ENCODE measurements at places on chromosomes 3 and 15.
A peak's percentile ranks its signal among the peaks of the same experiment; 100 is the strongest.

GRCh38 chr15:31486506-31486905 lies 159.9 kb downstream of the KLF13 start:
- DNase-seq = no peak

GRCh38 chr3:117480972-117481371 lies 771.4 kb downstream of the TUSC7 start:
- DNase-seq = no peak

DNA sequence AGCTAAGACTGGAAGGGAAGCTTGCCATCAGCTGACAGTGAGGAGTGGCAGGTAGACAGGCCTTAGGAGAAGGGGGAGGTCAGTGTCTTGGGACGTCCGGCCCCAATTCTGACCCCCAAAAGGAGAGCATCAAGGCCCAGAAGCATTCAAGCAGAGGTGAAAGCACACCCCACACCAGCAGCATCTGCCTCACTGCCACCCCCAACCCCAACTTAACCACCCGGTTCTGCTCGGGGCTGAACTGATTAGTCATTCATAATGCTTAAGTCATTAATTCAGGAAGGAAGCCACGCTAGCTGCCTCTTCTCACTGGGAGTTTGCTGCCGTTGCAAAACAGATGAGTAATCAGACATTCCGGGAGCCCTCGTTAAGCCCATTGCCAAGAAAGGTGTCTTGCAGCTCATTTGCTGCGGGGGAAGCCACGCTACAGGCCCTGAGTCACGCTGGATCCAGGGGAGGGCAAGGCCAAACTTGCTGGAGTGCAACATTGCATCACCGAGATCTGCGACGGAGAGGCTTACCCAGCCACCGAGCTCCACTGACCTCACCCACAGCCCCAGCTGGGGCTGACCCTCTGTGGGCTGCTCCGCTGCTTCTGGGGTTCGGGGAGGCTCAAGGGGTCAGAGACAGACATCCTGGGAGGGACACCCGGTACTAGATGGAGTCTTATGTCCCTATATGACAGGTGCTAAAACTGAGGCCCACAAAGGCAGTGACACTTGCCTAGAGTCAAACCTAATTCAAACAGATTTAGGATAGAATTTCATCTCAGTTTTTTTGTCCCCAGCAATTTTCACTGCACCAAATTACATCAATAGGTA lies 46.4 kb upstream of the HES1 start:
- DNase-seq = no peak

DNA sequence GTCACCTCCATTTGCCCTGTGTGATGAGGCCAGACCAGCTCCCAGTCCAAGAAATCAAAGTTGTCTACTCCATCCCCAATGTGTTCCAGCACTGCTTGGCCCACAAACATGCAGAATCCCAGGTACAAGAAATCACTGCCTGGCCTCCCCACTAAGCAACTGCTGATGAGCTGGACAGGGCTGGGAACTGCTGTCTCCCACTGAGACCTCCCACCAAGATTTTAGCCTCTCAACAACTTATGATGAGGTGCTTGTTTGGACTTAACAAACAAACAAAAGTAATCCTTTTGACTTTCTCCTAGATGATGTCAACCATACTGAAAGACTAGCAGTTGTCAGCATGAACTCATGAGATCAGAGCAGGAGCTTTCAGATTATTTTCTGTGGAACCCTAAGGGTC lies 260.1 kb upstream of the UBE2E2 start:
- DNase-seq = no peak

DNA sequence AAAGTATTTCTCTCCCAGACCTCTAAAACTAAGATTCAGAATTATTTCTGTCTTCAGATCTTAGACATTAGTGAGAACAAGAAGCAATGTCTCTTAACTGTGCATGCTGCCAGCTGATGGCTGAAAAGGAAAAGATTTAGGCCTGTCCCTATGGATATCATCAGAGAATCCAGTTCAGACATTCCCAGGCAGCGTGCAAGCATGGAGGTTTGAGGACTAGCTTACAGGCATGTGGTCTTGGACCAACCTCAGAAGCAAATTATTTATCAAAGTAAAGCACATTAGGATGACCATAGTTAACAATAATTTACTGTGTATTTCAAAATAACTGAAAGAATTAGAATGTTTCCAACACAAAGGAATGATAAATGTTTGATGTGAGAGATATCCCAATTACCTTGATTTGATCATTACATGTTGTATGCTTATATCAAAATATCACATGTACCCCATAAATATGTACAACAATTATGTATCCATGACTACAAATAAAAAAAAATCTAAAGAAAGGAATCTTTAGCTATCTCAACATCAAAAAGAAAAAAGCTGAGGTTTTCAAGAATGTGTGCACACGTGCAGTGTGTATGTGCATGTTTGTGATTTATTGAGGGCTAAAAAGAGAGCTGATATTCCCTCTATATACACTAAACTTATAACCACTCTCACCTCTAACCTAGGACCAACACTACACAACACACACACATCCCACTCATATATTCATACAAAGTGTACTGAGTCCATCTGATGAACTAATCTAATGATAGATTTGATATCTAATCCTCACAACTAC lies 108.9 kb upstream of the THBS1 start:
- DNase-seq = no peak

DNA sequence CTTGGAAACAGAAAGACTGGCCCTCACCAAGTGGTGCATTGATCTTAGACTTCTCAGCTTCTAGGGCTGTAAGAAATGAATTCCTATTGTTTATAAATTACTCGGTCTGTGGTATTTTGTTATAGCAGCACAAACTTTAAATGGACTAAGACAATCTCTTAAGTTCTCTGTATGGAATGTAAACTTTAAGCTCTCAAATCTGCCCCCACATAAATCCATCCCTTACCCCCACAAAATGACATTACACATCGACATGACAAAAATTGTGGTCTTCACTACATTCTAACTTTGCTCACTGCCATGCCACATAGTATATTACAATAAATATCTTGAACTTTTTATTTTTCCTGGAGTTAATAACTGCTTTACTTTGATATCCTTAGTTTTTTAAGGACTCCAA lies 121.3 kb downstream of the MYLK start:
- DNase-seq = no peak

GRCh38 chr15:70245932-70246622 lies 148.4 kb upstream of the TLE3 start:
- DNase-seq = no peak

DNA sequence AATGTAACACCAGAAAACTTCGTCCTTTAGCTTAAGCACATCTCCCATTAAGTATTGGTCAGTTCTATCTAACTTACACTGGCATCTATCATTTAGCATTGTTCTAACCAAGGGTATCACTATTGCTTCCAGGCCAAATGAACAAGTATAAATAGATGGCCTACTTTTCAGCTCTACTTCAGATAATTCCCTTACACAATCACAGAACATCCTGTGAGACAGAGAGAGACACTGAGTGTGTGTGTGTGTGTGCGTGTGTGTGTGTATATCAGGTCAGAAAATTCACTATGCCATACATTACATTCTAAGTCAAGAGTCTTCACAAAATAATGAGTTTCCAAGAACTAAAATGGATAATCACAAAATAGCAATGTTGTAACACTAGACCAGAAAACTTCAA lies 39.1 kb downstream of the SCAPER start:
- no peak for DNase-seq

GRCh38 chr3:172279974-172280373 lies 168.3 kb downstream of the GHSR start:
- no peak for DNase-seq

- DNase-seq = no peak
These were observed 24.1 kb downstream of the SLC24A5 start for GRCh38 chr15:48144889-48145288.

DNA sequence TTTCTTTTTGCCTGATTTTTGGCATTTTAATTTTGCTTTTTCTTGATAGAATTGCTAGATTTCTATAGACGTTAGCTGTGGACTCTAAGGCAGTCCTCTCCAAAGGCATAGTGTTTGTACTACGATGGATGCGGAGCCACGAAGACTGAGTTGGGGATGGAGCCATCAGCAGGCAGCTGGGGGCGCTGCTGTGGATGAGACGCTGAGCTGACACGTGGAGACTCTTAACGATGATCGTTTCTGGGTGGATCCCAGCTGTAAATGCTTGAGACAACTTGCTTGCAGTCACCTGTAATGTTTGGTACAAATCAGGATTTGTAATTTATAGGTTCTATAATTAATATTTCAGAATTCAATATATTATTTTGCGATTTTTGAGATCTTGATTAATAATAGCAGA lies 13.3 kb upstream of the PPP1R2 start:
- DNase-seq = no peak

GRCh38 chr15:47820747-47821319 lies 103.5 kb downstream of the SEMA6D start:
- DNase-seq = no peak

- peak; percentile 35 for DNase-seq
These were observed 6.0 kb downstream of the MUC13 start for GRCh38 chr3:124928333-124929202.

DNA sequence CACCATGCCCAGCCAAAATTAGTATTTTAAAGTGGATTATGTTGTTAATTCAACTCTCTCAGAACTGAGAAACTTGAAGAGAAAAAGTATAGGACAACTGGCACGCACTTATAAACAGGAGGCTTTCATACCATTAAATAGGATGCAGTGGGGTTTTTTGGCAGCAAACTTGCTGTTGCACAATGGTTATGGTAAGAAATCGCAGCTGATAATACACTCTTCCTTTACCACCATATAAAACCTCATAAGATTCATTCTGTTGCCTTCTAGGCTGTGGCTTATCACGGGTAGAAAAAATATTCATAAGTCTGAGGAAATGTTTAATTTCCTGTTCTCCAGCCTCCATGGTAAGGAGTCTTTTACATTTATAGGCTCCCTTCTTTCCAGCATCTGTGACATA lies 95.3 kb downstream of the TMCO5A start:
- no peak for DNase-seq

- no peak for DNase-seq
These were observed 724.4 kb upstream of the ARRDC4 start for GRCh38 chr15:97236140-97236539.

- no peak for DNase-seq
These were observed 1.3 kb downstream of the SACM1L start for GRCh38 chr3:45690336-45691035.

- DNase-seq = no peak
These were observed 360.5 kb downstream of the EPHA3 start for GRCh38 chr3:89467898-89468363.

DNA sequence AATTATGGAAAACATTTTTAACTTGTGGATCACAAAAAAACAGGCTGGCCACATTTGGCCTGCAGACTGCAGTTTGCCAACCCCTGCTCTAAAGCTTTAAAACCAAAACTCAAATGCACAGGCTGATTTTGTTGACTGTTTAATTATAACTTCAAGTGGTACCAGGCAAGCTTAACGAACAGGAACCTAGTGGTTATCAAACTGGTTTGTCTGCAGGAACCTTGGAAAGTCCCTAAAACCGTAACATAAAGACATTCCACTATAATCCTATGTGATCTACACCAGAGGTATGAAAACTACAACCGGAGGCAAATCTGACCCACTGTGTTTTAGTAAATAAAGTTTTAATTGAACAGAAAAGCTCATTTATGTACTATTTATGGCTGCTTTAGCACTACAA lies 52.4 kb downstream of the TBL1XR1 start:
- DNase-seq = no peak

GRCh38 chr3:133295199-133295901 lies 104.5 kb upstream of the BFSP2 start:
- DNase-seq = no peak

DNA sequence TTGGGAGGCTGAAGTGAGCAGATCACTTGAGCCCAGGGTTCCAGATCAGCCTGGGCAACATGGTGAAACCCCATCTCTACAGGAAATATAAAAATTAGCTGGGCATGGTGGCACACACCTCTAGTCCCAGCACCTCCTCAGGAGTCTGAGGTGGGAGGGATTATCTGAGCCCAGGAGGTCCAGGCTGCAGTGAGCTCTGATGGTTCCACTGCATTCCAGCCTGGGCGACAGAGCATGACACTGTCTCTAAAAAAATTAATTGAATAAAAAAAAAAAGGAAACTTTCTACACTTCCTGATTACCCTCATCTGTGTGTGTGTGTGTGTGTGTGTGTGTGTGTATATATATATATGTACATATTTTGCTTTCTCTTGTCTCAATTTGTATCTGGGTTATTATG lies 31.4 kb downstream of the DIPK2A start:
- no peak for DNase-seq

- DNase-seq = no peak
These were observed 48.5 kb downstream of the MED12L start for GRCh38 chr3:151133917-151134450.

DNA sequence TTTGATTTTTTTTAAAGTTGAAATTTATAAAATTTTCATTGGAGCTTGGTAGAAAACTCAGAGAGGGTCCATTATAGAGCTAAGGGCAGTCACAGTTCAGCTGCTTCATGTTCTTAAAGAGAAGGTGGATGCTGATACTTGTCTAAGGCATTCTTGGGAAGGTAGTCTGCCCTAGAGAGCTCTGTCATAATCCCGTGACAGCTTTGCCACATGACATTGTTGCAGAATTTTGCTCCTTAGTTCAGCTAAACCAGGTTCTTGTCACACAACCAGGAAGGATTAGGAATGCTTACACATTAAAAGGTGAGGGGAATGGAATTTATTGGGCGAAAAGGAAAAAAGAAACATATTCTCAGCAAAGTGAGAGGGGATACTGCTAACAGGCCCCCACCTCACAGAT lies 130.9 kb downstream of the GMNC start:
- no peak for DNase-seq

DNA sequence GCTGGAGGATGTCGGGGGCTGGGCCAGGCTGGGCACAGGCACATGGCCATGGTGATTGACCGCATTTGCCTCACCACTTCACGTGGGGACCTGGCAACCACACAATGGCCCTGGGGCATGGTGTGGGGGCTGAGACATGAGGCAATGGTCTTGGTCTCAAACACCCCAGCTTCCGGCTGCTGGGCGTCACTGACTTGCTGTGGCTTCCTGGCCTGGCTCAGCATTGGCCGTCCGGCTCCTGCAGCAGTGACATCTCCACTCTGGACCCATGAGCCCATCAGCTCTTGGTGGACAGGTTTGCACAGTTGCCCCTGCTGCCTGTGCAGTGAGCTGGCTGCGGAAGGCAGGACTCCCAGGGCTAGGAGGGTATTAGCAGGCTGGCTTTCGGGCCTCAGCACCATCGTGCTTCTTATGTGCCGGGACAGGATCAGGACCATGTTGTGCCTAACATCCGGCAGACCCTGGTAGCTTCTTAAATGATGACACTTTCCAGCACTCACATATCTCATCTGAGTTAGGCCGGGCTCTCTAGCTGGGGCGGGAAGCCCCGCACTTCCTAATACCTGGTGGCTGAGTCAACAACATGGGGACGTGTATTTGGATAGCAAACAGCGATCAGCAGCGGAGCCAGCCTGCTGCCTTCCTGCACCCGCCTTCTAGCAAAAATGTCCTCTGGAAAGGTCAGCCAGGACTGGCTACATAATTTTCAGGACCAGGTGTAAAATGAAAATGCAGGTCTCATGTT lies 34.1 kb downstream of the ZNF710 start:
- DNase-seq = no peak

GRCh38 chr3:12658593-12659058 lies 5.3 kb downstream of the RAF1 start:
- no peak for DNase-seq
